NCI-H2081 treated with DMSO at 0.1 percent for 48 hours (cell line): ENCODE measurements at places on chromosomes 16 and 17.

DNA sequence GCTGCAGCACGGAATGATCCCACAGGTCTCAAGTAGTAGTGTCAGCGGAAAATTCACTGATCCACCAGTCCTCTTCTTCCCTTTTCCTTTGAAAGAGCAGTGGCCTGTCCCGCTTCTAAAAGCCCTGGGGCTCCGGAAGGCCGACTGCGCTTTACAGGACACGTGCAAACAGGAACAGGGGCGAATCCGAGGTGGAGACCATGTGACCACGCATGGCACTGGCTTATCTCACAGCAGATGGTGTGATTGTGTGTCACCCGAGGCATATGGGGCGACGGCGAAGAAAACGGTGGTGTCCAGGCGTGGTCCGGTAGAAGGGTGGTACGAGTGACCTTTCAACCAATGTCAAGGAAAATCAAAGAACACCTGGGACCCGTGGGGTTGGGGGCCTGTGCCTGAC is 12.0 kb upstream of the KCNJ18 start:
- DNase-seq, result no peak

- no peak for DNase-seq
Measured at GRCh38 chr16:79712276-79712675, 111.7 kb upstream of the MAF start.

DNA sequence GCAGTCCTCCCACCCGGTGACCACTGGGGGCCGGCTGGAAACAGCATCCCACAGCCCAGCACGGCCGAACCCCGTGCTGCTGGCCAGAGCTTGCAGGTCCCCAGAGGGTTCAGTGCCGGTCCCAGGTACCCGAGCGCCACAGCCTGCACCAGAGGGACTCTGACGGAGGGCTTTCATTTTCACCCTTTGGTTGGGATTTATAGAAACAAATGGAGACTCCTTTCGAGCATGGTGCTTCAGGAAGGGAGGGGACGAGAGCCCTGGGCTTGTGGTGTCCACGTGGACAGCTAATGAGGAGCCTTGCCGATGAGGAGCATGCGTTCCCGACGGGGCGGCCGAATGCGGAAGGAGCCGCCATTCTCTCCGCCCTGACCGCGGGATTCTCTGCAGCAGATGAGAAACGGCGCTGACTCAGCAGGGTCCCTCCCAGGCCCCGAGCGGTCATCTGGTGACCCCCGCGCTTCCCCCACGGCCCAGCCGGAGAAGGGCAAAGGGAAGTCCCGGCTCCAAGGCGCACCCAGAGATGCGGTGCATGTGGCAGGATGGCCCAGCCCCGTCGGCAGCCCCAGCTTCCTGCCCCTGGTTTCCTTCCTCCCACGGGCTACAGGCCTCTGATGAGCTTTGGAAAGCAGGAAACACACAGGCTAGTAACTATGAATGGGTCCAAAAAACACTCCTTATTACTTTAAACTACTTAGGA is 9.8 kb downstream of the SLC38A10 start:
- DNase-seq, result no peak

DNA sequence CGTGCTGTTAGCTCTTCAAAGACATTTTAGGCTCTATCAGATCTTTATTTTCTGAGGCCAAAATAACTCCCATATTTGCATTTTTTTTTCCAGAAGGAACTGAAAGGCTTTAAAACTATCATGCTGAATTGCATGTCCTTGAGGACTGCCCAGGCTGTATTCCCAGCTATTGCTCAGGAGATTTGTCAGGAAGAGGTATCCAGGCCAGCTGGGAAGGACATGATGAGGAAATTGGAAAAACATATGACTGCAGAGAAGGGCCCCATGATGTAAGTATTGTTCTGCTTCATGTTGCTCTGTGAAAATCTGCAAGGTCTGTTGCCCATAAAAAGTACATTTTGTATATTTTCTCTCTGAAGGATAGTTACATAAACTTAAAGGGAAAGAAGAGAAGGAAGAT is 5.7 kb downstream of the CDC6 start:
- no peak for DNase-seq

DNA sequence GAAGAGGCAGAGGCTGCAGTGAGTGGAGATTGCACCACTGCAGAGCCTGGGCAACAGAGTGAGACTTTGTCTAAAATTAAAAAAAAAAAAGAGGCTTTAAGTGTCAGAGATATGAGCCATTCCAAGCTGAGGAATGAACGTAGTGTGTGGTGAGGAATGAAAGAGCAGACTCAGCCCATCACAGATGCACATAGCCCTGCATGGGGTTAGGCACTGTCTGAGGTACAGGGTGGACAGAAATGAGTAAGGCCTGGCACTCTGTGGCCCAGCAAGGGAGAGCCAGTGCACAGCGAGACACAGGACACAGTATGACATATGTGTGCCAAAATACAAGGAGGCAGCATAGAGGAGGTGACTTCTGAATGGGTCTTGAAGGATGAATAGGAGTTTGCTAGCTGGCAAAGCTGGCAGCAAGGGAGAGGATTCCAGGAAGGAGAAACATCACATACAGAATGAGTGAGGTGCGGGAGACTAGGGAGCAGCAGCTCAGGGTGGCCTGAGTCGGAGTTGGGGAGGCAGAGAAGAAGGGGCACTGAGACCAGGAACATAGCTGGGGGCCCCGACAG is 8.7 kb upstream of the ZNF469 start:
- DNase-seq, result no peak

DNA sequence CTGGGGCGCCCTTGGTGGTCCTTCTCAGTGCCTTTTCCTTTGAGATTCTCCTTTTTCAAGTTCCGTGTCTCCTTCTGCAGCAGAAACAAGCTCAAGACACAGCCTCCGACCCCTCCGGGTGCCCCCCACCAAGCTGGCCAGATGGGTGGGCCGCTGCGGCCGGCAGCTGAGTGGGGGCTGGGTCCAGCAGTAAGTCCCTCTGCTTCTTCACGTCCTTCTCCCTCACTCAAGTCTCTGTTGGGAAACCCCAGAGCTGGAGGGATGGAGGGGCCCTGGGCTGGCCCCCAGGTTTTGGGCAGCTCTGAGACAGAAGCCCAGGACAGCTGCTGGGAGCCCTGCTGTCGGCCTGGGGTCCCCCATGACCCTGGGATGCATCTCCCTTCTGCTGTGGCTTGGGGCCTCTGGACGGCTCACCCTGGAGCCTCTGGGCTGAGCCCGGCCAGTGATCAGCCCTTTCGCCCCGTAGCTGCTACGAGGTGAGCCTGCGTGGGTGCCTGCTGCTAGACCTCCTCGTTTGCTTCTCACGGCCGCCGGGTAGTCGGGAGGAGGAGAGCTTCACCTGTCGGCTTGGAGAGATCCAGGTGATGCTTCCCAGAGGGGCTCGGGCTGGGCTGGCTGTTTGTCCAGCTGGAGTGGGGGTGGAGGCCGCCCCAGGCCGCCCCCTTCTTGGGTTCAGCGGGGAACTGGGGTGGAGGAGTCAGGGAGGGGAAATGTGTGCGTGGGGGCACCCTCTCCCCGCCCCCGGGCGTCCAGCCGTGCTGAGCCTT is 10.7 kb downstream of the ENGASE start:
- no peak for DNase-seq

DNA sequence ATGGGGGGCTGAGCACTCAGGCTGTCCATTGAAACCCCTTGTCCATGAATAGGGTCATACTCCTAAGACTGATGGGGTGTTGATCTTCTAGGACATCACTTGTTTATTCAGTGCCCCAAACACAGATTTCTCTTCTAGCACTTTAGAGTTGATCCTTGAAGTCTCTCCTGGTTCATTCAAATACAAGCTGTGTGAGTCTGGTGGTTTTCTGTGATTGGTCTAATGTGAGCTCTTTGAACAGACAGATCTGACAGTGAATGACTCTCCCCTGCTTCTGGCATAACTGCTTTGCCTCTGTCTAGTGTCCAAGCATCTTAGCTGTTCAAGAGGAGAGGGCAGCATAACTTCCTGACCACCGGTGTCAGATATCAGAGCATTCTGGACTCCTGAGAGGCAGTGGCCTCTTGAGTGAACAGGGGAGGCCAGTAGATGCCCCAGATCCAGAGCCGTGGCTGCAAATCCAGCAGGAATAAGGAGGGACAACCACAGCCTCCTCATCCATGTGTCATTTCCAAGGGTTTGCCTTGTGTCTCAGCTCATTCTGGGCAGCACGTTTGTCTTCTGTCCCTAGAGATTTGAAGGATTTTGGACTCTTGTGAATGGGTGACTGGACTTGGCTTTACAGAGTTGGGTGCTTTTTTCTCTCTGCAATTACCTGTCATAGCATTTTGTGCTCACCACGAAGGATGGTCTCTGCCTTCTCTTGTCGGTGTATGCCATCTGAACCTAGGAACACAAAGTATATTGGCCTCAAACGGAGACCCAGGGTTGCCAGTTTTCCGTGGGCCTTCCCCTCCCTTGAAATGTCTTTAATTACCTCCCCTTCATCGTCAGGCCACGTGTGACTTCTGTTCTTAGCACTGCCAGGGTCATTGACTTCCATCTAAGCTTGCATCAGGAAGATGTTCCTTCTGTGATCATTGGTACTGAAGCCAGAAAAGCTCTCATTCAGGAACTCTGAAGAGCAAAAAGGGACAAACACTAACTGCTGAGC is 13.9 kb upstream of the CLEC18C start:
- DNase-seq, result no peak
